Chondrocyte (in vitro differentiated cells): ENCODE measurements at places on chromosomes 5 and 9. TPM values are rescaled to one million over a fixed set of nuclear protein-coding genes. Genes with fewer than 3 reads are reported as not detected.

- no peaks in the 10 kb centered on the region for H3K27me3 ChIP-seq
- H3K4me3 ChIP-seq: no peak overlapping the region
- H3K4me1 ChIP-seq: no peaks in the 10 kb centered on the region
- H3K36me3 ChIP-seq: no peaks in the 10 kb centered on the region
Observed at GRCh38 chr5:115388240-115388639, 91.8 kb upstream of the CCDC112 start.

GRCh38 chr5:83471405-83472212 is at the start of gene VCAN:
TSS of gene VCAN (plus strand) at chr5:83471744. CDS start at chr5:83483519, 11,775 bp downstream.
- H3K4me3 ChIP-seq: peak within 1 kb of the TSS; percentile 93

Gene ZNF300
- 4.0 to 8.6 TPM (median 4.2 TPM) in 3 replicates for total RNA-seq

Gene FST
- total RNA-seq: 4.8 to 5.6 TPM (median 4.9 TPM) in 3 replicates
